Heart right ventricle (tissue), 16 donors: ENCODE measurements at places on chromosomes 1 and 21. TPM values are rescaled to one million over a fixed set of nuclear protein-coding genes. Genes with fewer than 3 reads are reported as not detected.

The ST6GALNAC5 gene
- 0.28 TPM for total RNA-seq

- no peak overlapping the region for H3K4me3 ChIP-seq
- no peak overlapping the region for H3K27ac ChIP-seq
- DNase-seq = no peak
- no peaks in the 10 kb centered on the region for H3K4me1 ChIP-seq
- no peaks in the 10 kb centered on the region for H3K36me3 ChIP-seq
- H3K27me3 ChIP-seq = no peaks in the 10 kb centered on the region
Observed at GRCh38 chr21:38864964-38865363, 59.2 kb downstream of the ETS2 start.

- no peaks in the 10 kb centered on the region for H3K27me3 ChIP-seq
- H3K4me1 ChIP-seq = peaks cover 17% of the 10 kb centered on the region
- H3K36me3 ChIP-seq = no peaks in the 10 kb centered on the region
- no peak overlapping the region for H3K27ac ChIP-seq
Observed at GRCh38 chr1:185808631-185809030, 74.4 kb downstream of the HMCN1 start.

DNA sequence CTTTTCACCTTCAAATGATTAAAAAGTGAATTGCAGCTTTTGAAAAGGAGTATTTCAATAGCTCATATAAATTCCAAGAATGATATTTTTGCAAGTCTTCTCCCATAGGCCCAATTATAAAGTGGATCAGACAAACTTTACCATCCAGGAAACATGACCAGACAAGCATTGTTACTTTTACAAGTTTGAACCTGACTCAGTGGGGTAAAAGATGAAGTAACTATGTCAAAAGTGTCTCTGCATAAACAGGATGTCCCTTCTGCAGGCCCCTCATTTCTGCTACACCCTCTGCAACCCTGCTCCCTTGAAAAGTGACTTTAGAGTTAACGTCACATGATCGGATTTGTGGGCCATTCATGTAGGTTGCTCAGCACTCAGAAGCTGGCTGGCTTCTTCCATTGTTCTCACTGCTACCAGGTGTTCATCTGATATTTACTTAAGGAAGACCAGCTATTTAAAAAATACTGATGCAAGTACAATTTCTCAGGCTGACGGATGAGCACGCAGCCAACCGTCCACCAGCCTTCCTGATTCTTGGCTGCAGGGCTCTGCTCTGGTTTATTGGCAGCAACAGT is 32.3 kb downstream of the URB1 start:
- peaks cover 34% of the 10 kb centered on the region for H3K4me1 ChIP-seq
- peaks cover 98% of the 10 kb centered on the region for H3K36me3 ChIP-seq
- no peak overlapping the region for H3K4me3 ChIP-seq
- no peak for DNase-seq
- H3K27ac ChIP-seq = no peak overlapping the region
- no peaks in the 10 kb centered on the region for H3K27me3 ChIP-seq

- no peaks in the 10 kb centered on the region for H3K36me3 ChIP-seq
- no peak overlapping the region for H3K4me3 ChIP-seq
- H3K27me3 ChIP-seq = no peaks in the 10 kb centered on the region
- no peak overlapping the region for H3K27ac ChIP-seq
Observed at GRCh38 chr1:225412803-225413351, 15.0 kb downstream of the LBR start.

The RGS21 gene
- total RNA-seq = not detected

The UTS2 gene
- not detected for total RNA-seq

DNA sequence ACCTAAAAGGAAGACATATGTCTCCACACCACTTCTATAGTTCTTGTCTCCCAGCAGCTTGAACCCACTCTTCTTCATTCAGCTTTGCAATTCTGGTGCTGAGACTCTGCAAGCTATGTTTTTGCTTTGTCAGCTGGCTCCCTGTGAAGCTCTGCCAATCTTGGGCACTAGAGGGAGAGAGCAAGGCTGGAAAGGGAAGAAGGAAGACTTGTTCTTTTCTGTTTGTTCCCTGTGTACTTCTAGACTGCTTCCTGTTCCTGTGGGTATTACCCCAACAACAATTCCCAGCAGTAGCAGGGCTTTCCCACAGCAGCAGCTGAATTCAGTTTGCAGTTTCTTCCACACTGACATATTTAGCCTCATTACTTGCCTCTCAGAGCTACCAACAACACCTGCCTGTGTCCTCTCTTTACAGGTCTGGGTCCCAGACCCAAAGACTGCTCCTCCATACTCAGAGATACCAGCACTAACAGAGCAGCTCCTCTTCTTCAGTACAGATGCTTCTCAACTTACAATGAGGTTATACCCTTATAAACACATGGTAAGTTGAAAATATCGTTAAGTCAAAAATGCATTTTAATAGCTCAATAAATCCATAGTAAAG is 275.2 kb upstream of the NEGR1 start:
- H3K27ac ChIP-seq = no peak overlapping the region
- no peak overlapping the region for H3K4me3 ChIP-seq
- no peak for DNase-seq

- peaks cover 3% of the 10 kb centered on the region for H3K27me3 ChIP-seq
- no peak for DNase-seq
- no peaks in the 10 kb centered on the region for H3K36me3 ChIP-seq
- no peak overlapping the region for H3K27ac ChIP-seq
- H3K4me1 ChIP-seq = peaks cover 16% of the 10 kb centered on the region
Observed at GRCh38 chr1:94119796-94120569, 965 bp downstream of the ABCA4 start.

- no peaks in the 10 kb centered on the region for H3K4me1 ChIP-seq
- H3K27me3 ChIP-seq = no peaks in the 10 kb centered on the region
- no peak overlapping the region for H3K27ac ChIP-seq
- H3K4me3 ChIP-seq = no peak overlapping the region
- no peaks in the 10 kb centered on the region for H3K36me3 ChIP-seq
Observed at GRCh38 chr1:113874012-113874879, 2.7 kb upstream of the PTPN22 start.
